ENCODE measurements at places on chromosomes 13 and 19.
A peak's percentile ranks its signal among the peaks of the same experiment; 100 is the strongest.

GRCh38 chr19:35466259-35466658 is 18.2 kb downstream of the FFAR2 start:
- no peak for DNase-seq

DNA sequence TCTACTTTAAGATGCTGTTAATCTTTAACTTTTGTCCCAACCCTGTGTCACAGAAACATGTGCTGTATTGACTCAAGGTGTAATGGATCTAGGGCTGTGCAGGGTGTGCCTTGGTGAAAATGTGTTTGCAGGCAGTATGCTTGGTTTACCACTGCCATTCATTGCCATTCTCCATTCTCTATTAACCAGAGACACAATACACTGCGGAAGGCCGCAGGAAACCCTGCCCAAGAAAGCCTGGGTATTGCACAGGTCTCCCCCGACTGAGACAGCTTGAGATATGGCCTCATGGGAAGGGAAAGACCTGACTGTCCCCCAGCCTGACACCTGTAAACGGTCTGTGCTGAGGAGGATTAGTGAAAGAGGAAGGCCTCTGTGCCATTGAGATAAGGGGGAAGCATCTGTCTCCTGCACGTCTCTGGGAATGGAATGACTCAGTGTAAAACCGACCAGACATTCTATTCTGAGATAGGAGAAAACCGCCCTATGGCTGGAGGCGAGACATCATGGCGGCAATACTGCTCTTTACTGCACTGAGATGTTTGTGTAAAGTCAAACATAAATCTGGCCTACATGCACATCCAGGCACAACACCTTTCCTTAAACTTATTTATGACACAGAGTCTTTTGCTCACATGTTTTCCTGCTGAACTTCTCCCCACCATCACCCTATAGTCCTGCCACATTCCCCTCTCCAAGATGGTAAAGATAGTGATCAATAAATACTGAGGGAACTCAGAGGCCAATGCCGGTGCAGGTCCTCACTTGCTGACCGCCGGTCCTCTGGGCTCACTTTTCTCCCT is 13.1 kb upstream of the ZNF888 start:
- DNase-seq = no peak

GRCh38 chr13:99316657-99317256 is 9.6 kb upstream of the GPR183 start:
- DNase-seq = no peak

GRCh38 chr19:38742296-38742695 is 2.0 kb downstream of the CAPN12 start:
- DNase-seq = no peak

GRCh38 chr19:1009041-1009980 is 9.1 kb downstream of the GRIN3B start:
- DNase-seq = no peak

- peak; percentile 99 for DNase-seq
Measured at GRCh38 chr19:7903244-7904073, at the start of gene MAP2K7. Gene MAP2K7, plus strand, starts transcription at chr19:7903877. Its CDS starts 68 bp downstream, at chr19:7903945.

- no peak for DNase-seq
Measured at GRCh38 chr13:110484290-110485048, 77.1 kb downstream of the RAB20 start.

GRCh38 chr13:28411831-28412353 is 83.0 kb downstream of the FLT1 start:
- DNase-seq = no peak

GRCh38 chr13:41428155-41428554 is 29.2 kb upstream of the RGCC start:
- no peak for DNase-seq

GRCh38 chr19:45442778-45443461 is 19.2 kb upstream of the ERCC1 start:
- peak; percentile 59 for DNase-seq

- DNase-seq = no peak
Measured at GRCh38 chr13:92433386-92433785, 793.2 kb upstream of the GPC6 start.

- no peak for DNase-seq
Measured at GRCh38 chr13:59413126-59413525, 750.6 kb downstream of the DIAPH3 start.

GRCh38 chr13:85536706-85537105 is 262.5 kb downstream of the SLITRK6 start:
- DNase-seq = no peak

DNA sequence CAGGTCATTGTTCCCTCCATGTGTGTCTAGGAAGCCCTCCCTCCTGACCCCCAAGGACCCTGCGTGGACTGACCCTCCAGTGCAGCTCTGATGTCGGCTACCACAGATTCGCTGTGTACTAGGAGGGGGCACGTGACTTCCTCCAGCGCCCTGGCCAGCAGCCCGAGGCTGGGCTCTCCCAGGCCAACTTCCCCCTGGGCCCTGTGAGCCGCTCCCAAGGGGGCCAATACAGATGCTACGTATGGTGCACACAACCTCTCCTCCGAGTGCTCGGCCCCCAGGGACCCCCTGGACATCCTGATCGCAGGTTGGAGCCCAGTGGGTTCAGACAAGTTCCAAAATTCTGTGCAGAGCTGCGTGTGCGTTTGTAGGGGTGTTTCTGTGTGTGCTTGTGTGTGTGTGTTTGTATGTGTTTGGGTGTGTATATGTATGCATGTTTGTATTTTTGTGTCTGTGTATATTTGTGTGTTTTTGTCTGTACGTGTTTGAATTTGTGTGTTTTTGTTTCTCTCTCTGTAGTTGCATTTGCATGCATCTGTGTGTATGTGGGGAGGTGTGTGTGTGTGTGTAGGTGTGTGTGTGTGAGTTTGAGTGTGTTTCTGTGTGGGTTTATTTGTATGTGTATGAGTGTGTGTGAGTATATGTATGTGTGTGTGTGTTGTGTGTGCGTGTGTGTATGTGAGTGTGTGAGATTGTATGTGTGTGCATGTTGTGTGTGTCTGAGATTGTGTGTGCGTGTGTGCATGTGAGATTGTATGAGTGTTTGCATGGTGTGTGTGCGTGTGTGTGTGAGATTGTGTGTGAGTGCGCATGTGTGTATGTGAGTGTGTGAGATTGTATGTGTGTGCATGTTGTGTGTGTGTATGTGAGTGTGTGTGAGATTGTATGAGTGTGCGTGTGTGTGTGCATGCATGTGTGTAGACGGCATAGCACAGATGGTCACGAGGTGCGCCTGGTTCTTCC is 21.4 kb upstream of the LILRA2 start:
- DNase-seq = no peak

Measured in fibroblast of mammary gland (primary cell).